Progenitor cell of endocrine pancreas (in vitro differentiated cells): ENCODE measurements at places on chromosomes 1 and 21. TPM values are rescaled to one million over a fixed set of nuclear protein-coding genes. Genes with fewer than 3 reads are reported as not detected.

- DNase-seq: no peak
Measured at GRCh38 chr1:168321945-168322344, 41.3 kb downstream of the TBX19 start.

DNA sequence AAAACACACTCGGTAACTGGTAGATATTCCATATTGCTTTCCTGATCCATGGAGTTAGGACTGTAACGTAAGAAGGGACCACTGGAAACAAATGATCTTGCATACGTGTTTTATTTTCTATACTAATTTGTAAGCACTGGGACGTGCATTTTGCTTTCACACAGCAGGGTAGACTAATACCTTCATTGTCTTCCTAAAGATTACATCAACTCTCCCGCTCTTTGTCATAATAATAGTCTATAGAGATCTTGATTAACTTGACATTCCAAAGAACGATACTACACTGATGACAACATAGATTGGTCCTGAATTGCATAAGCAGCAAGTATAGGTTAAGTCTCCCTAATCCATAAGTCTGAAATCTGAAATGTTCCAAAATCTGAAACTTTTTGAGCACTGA is 166.5 kb downstream of the FAF1 start:
- DNase-seq: no peak

- no peak for DNase-seq
Measured at GRCh38 chr1:110717179-110717578, 42.4 kb upstream of the KCNA3 start.

DNA sequence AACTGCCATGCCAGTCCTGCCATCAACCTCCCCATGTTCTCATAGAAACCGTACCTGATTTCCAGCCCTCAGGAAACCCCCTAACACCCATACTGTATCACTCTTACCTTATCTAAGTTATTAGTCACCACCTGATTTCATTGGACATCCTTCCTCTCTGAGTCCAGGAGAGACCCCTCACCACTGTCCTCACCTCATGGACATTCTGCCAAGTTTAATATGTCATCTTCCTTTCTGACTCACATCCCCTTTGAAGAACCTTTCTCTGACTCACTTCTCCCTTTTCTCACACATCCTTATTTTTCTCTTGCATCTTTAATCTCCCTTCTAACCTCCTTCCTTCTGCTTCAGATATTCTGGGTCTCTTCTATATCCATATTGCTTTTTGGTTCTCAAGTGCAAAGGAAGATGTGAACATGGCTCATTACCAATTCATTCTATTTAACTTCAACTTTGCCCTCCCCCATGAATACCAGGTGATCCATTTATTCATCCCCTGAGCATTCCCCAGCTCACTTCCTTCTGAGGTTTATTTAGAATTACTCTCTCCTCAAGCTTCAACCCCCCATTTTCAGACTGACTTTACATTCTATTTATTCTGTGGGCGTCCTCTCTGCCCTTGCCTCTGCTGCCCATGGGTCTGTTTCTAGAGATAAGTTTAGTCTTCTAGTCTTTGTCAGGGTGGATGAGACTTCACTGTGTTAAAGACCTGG is 206.8 kb upstream of the ESRRG start:
- DNase-seq: no peak

DNA sequence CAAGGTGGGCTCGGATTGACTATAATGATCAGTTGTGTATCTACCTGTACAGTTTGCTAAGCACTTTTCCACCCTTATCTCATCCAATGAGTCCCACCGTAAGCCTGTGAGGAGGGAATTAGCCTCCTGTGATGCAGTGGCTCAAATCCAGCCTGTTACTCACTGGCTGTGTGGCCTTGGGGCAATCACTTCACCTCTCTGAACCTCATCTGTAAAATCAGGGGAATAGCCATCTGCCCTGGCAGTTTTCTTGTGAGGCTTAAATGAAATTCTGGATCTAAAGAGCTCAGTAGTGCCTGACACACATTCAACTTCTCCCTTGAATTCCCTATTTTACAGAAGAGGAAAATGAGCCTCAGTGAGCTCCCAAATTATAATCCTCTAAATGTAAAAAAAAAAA is 7.4 kb upstream of the EXTL1 start:
- DNase-seq: no peak

DNA sequence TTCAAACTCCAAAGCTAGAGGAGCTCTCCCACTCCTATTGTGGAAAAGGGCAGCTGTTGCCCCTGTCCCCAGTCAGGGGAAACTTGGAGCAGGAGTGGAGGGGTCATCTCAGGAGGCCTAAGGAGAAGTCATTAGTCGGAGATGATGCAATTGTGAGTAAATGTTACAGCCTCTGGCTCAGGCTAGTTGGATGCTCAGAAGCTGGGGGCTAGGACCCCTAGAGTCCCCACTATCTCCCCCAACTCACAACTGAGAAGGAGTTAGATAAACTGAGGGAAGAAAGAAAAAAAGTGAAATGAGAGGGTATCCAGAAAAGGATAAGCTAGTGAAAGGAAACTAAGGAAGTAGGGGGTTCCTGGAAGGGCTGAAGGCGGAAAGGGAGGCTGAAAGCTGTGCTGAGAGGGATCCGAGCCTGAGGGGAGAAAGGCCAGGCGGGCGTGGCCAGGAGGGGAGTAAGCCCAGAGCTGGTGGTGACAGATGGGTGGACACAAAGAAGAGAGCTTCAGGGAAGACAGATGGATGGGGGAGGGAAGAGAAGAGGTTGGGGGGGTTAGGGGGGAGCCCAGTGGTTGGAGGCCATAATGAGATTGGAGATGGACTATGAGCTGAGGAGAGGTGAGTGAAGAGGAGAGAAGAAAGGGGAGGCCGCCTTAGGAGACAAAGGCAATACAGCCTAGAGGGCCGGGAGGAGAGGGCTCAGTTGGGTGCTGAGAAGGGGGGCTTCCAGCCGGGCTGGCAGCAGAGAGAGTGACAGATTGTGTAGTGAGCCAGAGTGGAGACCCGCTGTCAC is 4.5 kb upstream of the NHLH1 start:
- DNase-seq: no peak

DNA sequence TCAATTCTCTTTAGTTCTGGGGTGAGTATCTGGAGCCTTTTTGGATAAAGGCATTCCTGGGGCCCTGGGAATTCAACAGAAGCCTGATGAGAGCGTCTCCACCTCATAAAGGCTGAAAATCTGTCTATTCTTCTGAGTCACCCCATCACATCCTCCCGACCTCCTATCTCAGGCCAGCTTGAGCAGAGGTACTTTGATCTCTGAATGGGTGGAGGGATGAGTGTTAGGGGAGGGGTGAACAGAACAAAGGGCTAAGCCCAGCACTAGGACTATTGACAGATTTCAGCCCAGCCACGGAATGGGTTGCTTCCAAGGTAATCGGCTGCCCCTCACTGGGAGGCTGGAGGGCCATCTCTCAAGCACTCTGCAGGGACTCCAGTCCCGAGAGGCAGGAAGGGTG is 2.5 kb upstream of the MYBPH start:
- DNase-seq: no peak

The LRRC39 gene
- 1.1 and 1.8 TPM in 2 replicates for total RNA-seq
